ENCODE measurements at places on chromosomes 12 and 14.
A peak's percentile ranks its signal among the peaks of the same experiment; 100 is the strongest.

GRCh38 chr12:22310275-22310674 lies 24.2 kb downstream of the ST8SIA1 start:
- DNase-seq, result no peak

DNA sequence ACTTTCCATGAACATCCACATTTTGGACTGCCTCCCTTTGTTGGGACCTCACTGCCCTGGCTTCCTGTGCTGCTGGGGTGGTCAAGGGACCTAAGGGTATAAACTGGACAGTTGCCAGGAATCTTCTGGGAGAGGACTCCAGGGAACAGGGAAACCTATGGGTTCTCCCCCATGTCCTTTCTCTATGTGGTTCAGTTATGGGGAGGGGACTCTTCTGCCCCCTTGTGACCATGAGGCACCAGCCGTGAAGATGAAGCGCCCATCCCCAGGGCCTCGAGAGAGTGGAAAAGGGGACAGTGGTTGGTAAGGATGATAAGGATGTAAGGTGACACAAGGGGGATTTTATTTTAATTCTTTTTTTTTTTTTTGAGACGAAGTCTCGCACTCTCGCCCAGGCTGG lies 177.0 kb upstream of the TMEM132C start:
- DNase-seq, result no peak

GRCh38 chr14:61575126-61575525 lies 120.2 kb upstream of the HIF1A start:
- DNase-seq, result no peak

- DNase-seq, result no peak
Observed at GRCh38 chr12:123104809-123105208, 46.1 kb downstream of the PITPNM2 start.

GRCh38 chr14:60925286-60925685 lies 55.6 kb downstream of the TRMT5 start:
- peak; percentile 42 for DNase-seq

- no peak for DNase-seq
Observed at GRCh38 chr12:39621670-39622069, 2.1 kb upstream of the ABCD2 start.

DNA sequence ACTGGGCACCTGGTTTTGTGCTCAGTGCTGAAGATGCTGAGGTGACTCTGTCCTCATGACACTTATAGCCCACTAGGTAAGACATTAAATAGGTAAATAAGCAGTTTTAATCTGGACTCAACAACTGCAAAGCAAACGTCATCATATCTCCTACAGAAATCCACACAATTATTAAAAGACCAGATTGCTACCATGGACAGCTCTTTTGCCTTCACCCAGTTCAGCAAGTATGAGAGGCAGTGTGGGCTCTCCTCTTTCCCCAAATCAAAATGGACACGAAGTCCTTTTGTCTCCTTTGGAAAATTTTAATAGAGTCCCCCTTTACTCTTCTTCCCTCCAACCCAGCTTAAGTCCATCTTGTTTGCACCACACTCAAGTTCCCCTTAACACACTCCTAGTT lies 171.1 kb downstream of the RPAP3 start:
- DNase-seq, result peak; percentile 28

DNA sequence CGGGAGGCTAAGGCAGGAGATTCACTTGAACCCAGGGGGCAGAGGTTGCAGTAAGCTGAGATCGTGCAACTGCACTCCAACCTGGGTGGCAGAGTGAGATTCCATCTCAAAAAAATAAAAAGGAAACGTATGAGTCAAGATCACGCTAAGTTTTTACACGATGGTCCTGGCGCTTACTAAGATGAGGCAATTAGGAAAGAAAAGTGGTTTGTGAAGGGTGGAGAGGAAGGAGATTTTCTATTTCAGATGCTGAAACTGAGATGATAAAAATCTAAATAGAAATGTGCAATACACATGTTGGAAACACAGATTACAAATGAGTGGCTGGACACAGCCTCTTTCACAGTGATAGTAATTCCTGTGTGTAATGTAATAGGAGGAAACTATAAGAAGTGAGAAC lies 63.2 kb downstream of the KDM5A start:
- no peak for DNase-seq

DNA sequence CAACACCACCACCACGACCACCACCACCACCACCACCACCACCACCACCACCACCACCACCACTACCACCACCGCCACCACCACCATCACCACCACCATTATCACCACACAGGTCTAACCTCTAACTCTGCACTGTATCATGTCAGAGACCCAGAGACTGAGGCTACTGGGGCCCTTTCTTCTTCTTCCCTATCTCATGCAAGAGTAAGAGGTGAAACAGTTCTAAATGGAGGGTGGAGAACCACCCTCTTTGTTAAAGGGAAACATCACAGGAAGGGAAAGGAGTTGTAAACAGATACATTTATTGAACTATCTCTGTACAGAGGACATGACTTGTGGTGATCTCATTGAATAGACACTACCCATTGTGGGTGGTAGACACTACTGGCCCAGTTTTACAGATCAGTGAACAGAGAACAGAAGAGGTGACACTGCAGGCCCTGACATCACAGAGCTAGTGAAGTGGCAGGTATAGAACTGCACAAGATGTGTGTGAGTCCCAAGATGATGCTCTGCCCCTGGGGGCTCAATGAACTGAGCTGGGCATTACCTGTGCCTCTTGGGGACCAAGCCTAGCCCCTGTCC lies 91.6 kb downstream of the FOXN3 start:
- DNase-seq, result no peak

GRCh38 chr14:58713677-58714076 lies 75.9 kb downstream of the DACT1 start:
- no peak for DNase-seq

- DNase-seq, result no peak
Observed at GRCh38 chr12:104154806-104155205, 16.8 kb upstream of the NFYB start.

GRCh38 chr14:32560209-32560857 lies 231.2 kb downstream of the AKAP6 start:
- DNase-seq, result peak; percentile 77

- no peak for DNase-seq
Observed at GRCh38 chr14:23566778-23567185, 809 bp downstream of the AP1G2 start.

DNA sequence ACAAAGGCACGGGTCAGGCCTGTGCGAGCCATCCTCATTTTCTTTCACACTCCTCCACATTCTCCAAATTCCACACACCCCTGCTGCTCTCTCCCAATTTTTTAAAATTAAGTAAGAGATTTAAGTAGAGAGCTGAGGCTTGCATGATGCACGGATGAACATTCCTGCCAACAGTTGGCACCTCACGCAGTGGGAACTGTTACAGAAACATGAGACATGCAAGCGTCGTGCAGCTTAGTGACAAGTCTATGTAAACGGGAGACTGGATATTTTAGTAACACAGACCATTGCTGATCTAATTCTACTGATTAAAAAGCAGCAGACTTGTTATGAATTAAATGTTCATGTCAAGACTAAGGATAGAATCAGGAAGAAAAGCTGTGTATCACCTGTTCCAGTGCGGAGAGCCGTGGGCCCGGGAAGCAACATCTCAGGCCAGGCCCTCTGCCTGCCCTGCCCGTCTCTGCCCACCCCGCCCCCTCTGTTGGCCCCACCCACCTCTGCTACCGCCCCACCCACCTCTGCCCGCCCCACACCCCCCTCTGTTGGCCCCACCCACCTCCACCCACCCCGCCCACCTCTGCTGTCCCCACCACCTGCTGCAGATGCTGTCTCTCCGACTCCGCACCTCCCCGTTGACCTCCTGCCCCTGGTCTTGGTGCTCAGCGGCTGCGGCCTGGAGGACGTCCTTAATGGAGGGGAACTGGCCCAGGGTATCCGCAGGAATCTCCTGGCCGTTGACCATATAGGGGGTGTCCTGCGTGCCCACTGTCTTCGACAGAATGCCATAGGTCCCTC lies 21.2 kb downstream of the GOLGA3 start:
- no peak for DNase-seq

- no peak for DNase-seq
Observed at GRCh38 chr14:21075719-21076437, 5.8 kb downstream of the ARHGEF40 start.

- DNase-seq, result no peak
Observed at GRCh38 chr12:126093908-126094307, 1028.7 kb downstream of the AACS start.

Measured in fibroblast of skin of back (primary cell).